Stromal cell of bone marrow (primary cell): ENCODE measurements at places on chromosomes 6 and 20.

- no peak for DNase-seq
These were observed 4.6 kb downstream of the SAMD3 start for GRCh38 chr6:130218134-130218533.

GRCh38 chr6:19327661-19328060 is 509.5 kb upstream of the ID4 start:
- DNase-seq: no peak

GRCh38 chr6:41228096-41228495 is at the start of gene TREML4:
TSS of gene TREML4 (plus strand) at chr6:41228349. CDS start at chr6:41228428, 79 bp downstream.
- no peak for DNase-seq

DNA sequence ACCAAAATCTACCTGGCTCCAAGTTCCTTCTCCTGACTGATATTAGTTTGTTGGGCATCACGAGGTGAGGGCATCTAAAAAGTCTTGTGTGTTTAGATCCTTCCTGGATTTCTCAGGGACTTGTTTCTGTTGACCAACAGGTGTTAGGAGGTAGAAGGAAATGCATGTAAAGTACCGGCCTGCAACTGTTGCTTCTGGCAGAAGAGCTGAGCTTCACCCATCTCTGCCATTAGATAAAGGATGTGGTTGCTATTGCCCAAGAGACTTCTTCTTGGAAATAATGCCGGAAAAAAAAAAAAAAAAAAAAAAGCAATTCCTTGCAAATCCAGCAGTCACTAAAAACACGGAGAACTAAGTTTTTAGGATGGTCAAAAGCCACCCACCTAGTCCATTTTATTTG is 303.1 kb downstream of the CDH26 start:
- DNase-seq: no peak

DNA sequence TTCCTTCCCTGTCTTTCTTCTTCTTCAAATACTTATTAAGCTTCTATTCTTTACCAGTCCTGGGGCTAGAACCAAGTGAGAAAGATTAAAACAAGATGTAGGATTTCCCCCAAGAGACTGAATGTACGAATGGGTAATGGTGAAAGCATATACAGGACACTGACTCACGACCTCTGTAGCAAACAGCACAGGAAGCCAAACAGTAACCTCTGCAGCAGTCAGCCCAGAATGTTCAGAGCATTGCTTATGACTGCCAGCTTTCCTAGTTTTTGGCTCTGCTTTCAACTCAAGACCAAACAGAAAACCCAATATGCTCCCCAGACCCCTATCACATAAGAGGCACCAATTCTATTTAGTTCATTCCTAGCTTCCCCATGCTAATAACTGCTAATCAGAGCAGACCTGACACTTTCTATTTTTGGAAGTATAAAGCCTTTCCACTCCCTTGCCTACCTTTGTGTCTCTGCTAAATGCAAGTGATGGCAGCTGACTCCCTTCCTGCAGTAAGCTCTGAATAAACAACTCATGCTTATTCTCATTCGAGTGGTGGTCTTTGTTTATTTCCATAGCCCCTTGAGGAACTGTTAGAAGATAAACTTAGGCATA is 690.6 kb downstream of the EPM2A start:
- peak; percentile 70 for DNase-seq

- no peak for DNase-seq
These were observed 523.6 kb upstream of the RNF217 start for GRCh38 chr6:124438546-124439065.

DNA sequence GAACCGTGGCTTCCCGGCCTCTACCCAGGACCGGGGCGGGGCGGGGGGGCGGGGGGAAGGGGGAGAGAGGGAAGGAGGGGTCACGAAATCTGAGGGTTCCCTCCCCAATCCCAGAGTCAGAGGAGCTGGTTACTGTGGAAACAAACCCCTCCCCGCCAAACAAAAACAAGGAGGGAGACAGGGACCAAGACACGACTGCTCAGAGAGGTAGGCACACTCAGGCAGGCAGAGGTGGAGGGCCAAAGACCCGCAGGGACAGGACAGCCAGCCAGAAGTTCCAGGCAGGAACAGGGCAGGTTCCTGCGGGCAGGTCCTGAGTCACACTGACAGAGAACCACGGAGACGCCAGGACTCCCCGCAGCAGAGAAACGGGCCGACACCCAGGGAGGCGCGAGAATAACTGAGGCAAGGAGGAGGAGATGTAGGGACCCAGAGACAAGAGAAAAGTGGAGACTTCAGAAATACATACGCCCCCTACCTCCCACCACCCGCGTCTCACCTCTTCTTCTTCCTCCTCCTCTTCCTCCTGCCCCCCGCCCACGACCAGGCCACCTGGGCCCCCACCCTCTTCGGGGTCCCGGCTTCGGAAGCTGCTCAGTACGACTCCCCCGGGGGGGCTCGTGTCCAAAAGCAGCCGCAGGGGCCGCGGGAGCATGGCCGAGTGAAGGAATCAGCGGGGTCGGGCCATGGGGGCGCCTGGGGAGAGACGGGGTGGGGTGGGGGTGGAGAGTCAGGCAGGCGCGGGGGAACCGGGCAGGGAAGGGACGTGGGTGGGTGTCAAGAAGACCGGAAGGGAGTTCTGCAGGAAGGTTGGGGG is 578 bp downstream of the RGL2 start:
- DNase-seq: peak; percentile 91

GRCh38 chr6:98054453-98054852 is 771.4 kb upstream of the MMS22L start:
- DNase-seq: no peak

GRCh38 chr6:46138281-46138680 is 8.5 kb downstream of the ENPP4 start:
- no peak for DNase-seq

GRCh38 chr20:60791823-60792222 is 460.2 kb upstream of the CDH4 start:
- DNase-seq: no peak

GRCh38 chr20:46646659-46647380 is 4.4 kb downstream of the SLC13A3 start:
- no peak for DNase-seq

- peak; percentile 64 for DNase-seq
These were observed 222.6 kb upstream of the MARCKS start for GRCh38 chr6:113634352-113635163.

- DNase-seq: no peak
These were observed 543.2 kb upstream of the JARID2 start for GRCh38 chr6:14702678-14703077.

- DNase-seq: no peak
These were observed 57.3 kb downstream of the LINC00237 start for GRCh38 chr20:21048841-21049273.

DNA sequence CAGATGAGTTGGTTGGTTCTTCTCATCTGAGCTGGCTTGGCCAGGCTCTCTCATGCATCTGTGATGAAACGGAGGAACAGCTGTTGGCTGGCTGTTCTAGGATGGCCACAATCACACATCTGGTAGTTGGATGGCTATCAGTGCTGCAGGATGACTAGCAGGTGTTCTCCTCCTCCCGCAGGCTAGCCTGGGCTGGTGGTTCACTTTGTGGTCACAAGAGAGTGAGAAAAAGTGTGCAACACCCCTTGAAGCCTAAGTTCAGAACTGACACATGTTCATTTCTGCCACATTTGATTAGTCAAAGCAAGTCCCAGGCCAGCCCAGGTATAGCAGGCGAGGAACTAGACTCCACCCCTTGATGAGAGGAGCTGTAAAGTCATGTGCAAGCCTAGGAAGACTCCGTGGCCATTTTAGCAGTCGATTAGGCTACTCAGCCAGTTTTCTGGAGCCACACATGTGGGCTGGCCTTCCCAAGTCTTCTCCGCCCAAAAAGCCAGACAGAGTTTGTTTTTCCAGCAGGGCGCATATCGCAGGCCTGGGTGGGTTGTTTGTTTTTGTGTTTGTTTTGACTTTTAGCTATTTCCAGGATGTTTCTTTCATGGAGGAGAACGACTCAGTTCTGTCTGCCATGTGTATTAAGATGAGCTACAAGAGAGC is 120.8 kb downstream of the ISM1 start:
- no peak for DNase-seq

DNA sequence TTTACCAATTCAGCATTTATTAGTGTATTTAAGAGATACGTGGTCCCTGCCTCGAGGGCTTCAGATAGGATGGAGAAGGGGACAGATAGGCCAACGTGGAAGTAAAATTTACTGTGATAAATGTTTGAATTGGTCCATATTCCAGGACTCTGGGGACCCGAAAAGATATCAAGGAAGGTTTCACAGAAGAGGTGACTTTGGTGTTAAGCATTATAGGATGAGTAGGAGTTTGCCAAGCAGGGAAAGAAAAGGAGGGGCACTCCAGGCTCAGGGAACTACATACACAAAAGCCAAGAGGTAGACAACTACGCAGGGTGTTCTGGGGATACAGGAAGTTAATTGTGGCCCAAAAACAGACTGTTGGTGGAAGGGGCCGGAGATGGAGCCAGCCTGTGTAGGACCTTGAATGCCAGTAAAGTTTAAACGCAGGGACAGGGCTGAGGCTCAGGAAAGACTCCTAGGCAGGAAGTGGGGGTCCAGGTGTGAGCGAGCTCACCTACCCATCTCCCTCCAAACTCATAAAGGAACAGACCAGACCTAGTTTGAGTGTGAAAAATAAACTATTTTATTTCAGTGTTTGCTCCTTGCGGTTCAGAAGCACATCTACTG is 37.0 kb downstream of the TGM2 start:
- DNase-seq: no peak

- no peak for DNase-seq
These were observed 111.7 kb downstream of the THBS2 start for GRCh38 chr6:169141671-169142537.

DNA sequence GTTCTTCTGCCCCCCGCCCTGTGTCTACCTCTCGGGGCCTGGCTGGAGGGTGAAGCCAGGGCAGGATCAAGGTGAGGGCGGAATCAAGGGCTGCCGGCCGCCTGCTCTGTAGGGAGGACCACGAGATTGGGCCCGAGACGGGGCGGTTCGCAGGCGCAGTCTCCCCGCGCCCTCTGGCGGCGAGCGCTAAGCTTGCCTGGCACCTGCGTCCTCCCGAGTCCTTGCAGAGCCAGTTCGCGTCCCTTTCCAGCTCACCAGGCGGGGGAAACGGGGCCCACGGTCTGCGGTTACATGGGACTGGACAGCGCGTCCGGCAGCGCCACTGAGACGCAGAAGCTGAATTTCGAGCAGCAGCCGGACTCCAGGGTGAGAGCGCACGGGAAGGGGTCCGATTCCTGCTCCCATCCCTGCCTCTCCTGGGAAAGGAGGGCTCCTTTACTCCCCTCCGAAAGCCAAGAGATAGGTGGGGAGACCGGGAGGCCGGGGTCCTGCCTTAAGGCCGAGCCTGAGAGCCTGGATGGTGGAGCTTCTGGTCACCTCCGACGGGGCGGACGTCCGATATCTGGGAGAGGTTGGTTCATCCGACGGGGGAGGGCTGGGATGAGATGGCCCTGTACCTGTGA is 3.6 kb upstream of the MATN4 start:
- no peak for DNase-seq

GRCh38 chr6:129954749-129955431 is 63.5 kb upstream of the L3MBTL3 start:
- DNase-seq: no peak

DNA sequence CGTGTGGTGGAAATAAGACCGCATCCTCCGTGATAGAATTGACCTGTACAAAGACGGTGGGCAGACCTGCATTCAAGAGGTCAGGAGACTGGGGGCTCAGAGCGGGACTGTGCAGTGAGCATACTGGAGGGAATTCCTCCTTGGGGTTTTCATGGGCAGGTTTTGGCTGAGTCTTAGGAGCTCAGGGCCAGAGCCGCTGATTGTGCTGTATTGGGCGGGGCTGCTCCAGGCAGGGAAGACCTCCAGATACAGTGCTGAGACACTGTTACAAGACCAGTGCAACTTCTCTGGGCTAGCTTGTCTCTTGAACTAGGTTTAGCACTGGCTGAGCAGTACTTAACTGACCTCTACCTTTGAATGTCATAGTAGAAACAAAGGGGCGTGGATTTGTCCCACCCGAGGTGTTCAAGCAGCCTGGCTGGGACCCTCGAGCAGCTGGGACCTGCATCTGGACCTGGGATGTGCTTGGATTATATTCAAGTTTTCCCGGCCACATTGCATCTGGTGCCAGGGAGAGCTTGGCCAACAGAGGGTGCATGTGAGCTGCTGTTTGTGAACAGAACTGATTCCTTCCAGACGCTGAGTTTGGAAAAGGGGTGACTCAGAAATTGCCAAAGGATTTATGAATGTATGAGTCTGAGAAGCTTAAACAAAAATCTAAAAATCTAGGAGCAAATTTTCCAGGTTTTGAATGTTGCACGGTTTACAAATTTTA is 33.4 kb upstream of the SLC22A1 start:
- DNase-seq: peak; percentile 88

DNA sequence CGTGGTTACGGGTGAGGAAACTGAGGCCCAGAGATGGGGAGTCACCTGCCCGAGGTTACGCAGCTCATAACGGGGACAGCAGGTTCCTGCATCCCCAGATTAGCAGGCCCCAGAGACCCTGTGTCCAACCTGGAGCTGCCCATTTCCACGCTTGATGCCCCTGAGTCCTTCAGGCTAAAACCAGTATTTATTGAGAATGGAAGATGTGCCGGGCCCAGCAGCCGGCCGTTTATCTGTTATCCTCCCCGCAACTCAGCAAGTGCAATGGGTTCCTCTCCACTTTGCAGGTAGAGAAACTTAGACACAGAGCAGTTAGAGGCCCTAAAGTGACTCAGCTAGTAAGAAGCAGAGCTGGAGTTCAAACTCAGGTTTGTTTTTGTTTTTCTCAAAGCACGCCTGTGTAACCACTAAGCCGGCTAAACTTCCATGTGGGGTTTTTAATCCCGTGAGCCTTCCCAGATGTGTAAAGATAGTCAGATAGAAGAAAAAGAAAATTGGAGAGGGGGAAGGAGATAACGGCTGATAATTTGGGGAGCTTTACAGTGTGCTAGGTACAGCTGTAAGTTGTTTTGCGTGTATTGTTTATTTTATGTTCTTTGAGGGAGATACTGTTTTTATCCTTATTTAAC is 775 bp downstream of the PFDN4 start:
- DNase-seq: no peak
